Activated CD4-positive, alpha-beta T cell treated with anti-CD3 and anti-CD28 coated beads for 4 hours (primary cell): ENCODE measurements at places on chromosomes 12 and 14.

- DNase-seq = no peak
These were observed 323.6 kb downstream of the ZFP36L1 start for GRCh38 chr14:68469208-68469713.

GRCh38 chr14:106235356-106236159 is 709.2 kb downstream of the TMEM121 start:
- no peak for DNase-seq

DNA sequence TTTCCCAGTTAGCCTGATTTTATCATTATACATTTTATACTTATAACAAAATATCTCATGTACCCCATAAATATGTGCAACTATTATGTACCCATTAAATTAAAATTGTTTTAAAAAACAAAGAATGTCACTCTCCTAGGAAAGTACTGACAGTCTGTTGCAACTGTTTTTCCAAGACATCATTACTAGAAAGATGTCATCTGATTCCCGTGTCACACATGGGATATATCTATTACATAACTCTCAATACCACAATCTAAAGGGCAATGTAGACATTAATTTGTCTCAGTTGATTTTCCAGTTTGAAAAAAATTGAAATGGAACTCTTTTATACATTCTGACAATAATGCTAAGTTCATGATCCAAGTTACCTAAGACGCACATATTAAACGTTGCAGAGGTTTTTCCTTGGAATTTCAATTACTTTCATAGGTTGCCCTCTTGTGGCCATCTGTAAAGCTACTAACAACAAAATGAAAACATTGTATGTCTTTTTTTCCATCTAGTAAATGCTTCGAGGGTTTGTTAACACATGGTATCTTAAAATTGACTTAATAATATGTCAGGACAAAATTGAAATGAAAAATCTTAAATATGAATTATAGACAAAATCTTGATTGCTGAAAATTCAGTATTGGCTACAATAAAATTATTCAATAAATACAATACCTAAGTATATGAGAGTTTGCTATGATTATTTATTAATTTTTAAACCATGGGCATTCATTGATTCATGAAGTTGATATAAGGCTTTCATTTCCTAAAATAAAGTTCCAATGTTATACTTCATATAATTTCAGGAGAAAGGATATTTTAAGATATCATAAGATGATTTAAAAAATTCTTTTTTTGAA is 131.6 kb downstream of the PPFIA2 start:
- no peak for DNase-seq

- DNase-seq = no peak
These were observed 116.8 kb downstream of the WIF1 start for GRCh38 chr12:65004270-65004669.

DNA sequence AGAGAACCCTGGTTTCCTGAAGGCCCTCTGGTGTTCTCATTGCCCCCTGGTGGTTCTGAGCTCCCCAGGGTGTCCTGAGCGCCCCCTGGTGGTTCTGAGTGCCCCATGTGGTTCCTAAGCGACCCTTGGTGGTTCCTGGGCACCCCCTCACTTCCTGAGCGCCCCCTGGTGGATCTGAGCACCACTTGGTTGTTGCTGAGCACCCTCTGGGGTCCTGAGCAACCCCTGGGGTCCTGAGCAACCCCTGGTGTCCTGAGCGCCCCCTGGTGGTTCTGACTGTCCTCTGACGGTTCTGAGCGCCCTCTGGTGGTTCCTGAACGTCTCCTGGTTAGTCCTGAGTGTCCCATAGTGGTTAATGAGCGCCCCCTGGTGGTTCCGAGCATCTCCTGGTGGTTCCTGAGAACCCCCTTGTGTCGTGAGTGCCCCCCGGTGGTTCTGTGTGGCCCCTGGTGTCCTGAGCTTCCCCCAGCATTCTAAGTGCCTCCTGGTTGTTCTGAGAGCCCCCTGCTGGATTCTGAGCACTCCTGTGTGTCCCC is 568.3 kb downstream of the TMEM121 start:
- no peak for DNase-seq

- DNase-seq = no peak
These were observed 107.8 kb downstream of the DUSP6 start for GRCh38 chr12:89244536-89244935.

GRCh38 chr14:55028066-55028465 is 1.0 kb downstream of the SOCS4 start:
- no peak for DNase-seq

GRCh38 chr12:114399664-114400211 is 6.2 kb downstream of the TBX5 start:
- no peak for DNase-seq

DNA sequence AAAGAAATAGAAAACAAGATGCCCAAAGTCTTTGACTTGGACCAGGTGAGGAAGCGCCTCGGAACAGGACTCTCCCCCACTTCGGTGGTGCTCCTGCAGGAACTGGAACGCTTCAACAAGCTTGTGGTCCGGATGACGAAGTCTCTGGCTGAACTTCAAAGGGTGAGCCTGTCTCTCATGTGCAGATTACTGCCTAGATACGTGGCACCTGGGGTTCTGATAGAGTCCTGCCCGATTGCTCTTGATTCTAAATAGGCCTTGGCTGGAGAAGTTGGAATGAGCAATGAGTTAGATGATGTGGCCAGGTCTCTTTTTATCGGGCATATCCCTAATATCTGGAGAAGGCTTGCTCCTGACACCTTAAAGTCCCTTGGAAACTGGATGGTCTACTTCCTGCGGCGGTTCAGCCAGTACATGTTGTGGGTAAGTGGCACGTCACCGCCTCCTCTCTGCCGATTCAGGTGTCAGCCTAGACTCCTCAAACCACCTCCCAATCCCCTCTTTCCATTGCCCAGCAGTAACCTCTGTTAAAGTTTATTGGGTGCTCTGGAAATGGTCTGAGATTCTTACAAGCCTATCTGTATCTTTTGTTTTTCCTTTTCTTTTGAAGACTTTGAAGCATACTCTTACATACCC is 40.8 kb downstream of the CCDC92 start:
- peak; percentile 40 for DNase-seq

DNA sequence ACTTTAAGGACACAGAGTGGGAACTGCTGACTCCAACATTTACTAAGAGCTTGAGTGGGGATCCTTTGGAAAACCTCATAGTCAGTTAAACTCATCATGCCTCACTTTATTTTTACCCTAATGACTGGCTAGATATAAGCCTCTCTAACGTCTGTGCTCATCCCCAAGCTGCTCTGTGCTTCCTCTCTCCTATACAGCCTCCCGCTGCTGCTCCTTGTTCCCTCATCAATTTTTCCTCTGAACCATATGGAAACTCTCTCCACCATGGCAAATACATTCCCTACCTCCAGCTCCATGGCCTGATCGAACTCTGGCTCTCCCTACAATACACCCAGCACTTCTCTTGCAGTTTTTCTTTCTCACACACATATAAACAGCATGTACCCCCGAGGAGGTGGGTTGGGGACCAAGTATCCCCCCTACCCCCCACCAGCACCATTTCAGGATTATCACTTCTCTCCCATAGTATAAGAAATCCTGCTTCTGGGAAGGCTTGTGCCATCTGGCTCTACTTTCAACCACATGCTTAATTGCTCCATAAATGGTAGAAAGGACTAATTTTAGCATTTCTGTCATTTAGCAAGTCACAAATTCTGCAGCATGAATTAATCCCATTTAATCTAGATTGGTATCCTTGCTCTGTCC is 39.2 kb upstream of the DYRK2 start:
- no peak for DNase-seq

GRCh38 chr12:104846056-104846767 is 111.9 kb downstream of the SLC41A2 start:
- no peak for DNase-seq

DNA sequence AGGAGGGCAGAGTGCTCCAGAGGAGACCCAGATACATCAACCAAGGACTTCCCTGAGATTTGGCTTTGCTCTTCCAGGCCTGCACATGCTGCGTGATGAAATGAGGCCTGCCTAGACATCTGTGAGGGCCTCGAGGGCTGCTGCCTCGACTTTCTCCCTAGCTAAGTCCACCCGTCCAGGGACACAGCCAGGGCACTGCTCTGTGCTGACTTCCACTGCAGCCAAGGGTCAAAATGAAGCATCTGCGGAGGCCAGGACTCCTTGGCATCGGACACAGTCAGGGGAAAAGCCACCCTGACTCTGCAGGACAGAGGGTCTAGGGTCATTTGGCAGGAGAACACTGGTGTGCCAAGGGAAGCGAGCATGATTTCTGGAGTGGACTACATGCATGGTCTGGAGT is 10.7 kb downstream of the SLC25A47 start:
- no peak for DNase-seq

DNA sequence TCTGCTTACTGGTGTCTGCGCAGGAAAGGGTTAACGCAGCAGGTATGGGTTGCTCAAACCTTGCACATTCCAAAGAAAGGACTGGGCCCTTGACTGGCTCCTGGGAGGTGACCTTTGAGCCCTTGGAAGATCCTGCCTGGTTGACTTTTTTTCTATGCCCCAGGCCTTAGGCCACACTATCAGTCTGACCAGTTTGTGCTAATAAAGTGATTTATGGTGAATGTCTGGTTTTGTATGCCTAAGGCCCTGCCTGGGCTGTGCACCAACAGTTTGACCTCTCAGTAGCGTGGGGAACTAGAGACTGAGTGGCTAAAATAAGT is 61.4 kb upstream of the SCN8A start:
- DNase-seq = no peak

- DNase-seq = no peak
These were observed 54.6 kb downstream of the NUAK1 start for GRCh38 chr12:106084014-106084671.

DNA sequence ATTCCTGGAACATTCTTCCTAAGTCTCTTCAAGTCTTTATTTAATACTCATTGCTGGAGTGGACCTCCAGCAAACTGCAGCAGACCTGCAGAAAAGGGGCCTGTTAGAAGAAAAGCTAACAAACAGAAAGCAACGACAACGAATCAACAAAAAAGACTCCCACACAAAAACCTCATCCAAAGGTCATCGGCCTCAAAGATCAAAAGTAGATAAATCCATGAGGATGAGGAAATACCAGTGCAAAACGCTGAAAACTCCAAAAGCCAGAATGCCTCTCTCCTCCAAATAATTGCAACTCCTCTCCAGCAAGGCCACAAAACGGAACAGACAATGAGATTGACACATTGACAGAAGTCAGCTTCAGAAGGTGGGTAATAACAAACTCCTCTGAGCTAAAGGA is 472.2 kb downstream of the C12orf50 start:
- no peak for DNase-seq

- DNase-seq = no peak
These were observed 233.8 kb downstream of the FBXL14 start for GRCh38 chr12:1360441-1361210.

DNA sequence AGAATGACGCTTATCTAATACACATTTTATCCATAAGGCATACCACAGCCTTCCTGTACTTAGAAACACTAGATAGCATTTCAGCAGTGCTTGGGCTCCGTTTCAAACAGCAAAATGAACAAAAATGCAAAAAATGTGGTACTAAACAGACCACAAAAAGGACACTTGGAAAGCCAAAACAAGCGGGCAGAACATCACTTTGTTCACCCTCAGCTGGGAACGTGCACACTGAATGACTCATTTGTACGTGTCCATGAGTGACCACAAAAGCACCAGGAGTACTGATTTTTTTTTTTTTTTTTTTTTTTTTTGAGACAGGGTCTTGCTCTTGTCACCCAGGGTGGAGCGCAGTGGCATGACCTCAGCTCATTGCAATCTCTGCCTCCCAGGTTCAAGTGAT is 8.9 kb upstream of the FOXN3 start:
- DNase-seq = no peak

DNA sequence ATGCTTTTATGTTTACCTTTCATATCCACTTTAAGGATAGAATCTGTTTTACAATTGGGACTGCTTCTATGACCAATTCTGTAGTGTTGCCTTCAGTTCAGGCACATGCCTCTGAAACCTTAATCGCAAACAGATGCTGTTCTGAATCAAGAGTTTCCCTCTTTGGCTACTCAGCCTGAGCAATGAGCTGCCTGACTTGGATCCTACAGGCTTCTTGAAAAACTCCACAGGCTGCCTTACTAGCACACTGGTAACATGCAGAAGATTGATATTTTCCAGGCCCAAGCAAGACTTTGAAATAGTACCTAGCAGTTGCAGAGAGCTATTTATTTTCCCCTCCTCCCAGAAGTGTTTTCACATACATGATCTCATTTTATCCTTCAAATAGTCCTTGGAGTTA is 34.8 kb upstream of the PMCH start:
- no peak for DNase-seq

DNA sequence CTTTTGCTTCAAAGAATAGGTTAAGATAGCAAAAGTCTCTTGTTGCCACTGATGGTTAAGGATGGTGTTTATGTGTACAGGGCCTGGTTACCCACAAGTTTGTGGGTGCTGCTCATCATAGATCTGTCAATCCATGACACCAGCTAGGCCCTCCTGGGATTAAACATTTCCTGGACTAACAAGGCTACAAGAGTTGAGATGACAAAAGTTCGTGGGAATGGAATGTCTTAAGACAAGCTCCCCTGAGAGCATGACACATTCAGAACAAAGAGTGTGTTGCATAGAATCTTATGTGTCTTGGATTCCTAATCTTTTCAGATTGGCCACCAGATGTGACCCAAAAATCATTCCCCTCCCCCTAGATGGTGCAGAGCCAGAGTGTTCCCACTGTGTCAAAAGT is 592.5 kb upstream of the USP15 start:
- no peak for DNase-seq

- DNase-seq = no peak
These were observed 34.4 kb upstream of the PMCH start for GRCh38 chr12:102232036-102232435.

GRCh38 chr14:90523544-90523943 is 126.7 kb downstream of the CALM1 start:
- no peak for DNase-seq

DNA sequence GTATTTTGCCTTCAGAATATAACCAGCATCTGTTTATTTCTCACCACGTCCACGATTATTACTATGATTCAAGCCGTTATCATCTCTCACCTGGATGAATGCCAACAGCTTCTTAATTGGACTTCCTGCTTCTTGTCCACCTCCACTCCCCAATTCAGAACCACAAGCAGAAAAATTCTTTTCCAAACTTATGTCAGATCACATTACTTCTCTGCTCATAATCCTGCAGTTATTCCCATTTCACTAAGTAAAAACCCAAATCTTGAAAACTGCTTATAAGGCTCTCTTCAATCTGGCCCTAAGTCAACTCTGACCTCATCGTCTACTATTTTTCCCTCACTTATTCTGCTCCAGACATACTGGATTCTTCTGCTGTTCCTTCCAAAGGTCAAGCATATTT is 2.0 kb downstream of the CRY1 start:
- no peak for DNase-seq

- no peak for DNase-seq
These were observed 63.7 kb downstream of the SH2B3 start for GRCh38 chr12:111469401-111469800.

GRCh38 chr12:32031109-32031508 is 71.9 kb downstream of the RESF1 start:
- no peak for DNase-seq

DNA sequence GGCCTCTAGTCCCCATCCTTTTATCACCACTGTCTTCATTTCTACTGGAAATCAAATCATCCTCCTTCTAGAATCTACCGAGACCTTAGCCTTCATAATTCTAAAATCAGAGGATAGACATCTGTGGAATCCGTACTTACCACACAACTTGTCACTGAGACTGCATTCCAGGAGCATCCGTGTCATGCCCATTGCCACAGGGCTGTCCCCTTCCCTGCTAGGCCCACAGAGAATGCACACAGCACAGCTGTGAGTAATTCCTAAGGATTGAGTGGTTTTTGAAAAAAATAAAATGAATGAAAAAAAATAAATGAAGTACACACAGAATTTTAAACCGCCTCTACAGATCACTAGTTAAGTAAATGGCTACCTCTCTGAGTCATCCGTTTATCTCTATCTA is 21.0 kb upstream of the MAGOHB start:
- no peak for DNase-seq
